Activated CD4-positive, alpha-beta T cell treated with anti-CD3 and anti-CD28 coated beads, Interleukin-2, amount 50 U/mL, for 24 hours (primary cell): ENCODE measurements at places on chromosomes 13 and 19.

DNA sequence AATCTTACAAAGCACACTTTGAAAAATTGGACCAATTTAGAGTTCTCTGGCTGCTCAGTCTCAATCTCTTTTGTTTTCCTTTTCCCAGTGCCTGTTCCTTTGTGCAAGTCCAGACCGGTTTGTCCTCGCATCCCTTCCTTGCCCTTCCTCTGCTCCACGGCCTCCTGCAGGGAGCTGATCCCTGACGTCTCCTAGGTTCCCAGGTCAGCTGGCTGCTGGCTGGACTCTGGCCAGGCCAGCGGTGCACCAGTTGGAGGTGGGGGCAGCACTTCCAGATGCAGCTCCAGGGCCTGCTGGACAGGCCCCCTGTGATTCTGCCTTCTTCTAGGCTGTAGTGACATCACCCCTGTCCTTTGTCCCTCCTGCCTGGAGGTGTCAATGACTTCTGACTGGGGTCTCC, 44.0 kb upstream of the KPNA3 start:
- no peak for DNase-seq

GRCh38 chr13:33372251-33372919, 86.8 kb upstream of the STARD13 start:
- no peak for DNase-seq

GRCh38 chr13:103066781-103067345, 646 bp upstream of the SLC10A2 start:
- no peak for DNase-seq

GRCh38 chr13:43555667-43556066, 231.1 kb downstream of the ENOX1 start:
- no peak for DNase-seq

GRCh38 chr19:14369399-14370168, 11.7 kb upstream of the ADGRE5 start:
- peak; percentile 65 for DNase-seq

DNA sequence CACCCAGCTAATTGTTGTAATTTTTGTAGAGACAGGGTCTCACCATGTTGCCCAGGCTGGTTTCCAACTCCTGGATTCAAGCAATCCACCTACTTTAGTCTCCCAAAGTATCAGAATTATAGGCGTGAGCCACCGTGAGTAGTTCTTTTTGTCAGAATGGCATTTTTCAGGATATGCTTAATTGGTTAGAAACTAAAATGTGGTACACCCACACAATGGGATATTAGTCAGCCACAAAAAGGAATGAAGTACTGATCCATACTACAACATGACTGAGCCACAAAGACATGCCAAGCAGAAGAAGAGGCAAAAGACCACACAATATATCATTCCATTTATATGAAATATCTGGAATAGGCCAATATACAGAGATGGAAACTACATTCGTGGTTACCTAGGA, 41.7 kb upstream of the MAP3K10 start:
- no peak for DNase-seq

DNA sequence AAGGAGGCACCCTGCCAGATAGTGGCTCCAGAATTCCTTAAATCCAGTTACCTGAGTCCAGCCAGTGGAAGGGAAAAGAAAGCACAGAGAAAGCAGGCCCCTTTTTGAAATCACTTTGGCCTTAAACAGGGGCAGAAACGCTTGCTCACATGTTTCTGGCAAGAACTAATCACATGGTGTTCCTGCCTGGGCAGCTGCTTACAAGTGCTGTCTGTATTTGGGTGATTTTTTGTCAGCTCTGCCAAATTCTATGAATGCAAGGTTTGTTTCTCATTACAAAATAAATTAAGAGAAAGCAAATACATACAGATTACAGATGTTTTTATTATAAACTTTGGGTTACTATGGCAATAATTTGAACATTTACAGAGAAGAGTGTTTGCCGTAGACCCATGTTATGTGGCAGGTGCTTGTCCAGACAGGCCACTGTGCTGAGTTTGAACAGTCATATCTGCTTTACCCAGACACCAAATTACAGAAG, 1237.8 kb downstream of the SLITRK5 start:
- DNase-seq = no peak

DNA sequence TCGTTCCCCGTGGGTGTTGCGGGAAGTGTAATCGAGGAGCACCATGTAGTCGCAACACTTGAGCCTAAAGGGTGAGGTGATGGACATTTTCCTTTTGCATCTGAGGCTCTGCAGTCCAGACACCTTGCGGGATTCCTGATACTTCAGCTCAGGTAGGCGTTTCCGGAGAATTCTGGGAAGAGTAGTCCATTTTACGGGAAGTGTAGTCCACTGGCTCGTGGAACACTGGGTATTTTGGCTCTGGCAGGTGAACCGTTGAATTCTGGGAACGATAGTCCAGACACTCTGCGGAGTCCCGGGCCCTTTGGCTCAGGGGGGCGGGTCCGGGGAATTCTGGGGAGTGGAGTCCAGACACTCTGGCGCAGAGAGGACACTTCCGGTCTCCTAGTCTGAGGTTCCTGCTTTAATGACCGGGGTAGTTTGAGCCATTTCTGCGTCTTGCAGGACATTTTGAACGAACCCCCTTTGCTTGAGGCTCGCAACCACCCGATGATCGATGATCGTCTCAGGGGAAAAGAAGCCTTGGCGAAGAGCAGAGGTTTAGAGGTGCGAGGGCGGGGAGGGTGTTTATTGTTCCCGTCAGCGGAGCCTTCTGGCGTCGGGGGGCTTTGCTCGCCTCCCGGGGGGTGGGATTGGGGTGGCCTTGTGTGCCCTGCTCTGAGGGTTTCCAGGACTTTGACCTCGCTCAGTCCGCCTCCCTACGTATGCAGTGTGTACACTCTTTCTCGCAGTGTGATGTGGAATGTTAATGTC, at the start of gene ZNF223:
TSS of gene ZNF223 (plus strand) at position 387 of the 753 bp plus-strand sequence. CDS start 3,141 bp downstream, outside the sequence.
- DNase-seq = peak; percentile 70

DNA sequence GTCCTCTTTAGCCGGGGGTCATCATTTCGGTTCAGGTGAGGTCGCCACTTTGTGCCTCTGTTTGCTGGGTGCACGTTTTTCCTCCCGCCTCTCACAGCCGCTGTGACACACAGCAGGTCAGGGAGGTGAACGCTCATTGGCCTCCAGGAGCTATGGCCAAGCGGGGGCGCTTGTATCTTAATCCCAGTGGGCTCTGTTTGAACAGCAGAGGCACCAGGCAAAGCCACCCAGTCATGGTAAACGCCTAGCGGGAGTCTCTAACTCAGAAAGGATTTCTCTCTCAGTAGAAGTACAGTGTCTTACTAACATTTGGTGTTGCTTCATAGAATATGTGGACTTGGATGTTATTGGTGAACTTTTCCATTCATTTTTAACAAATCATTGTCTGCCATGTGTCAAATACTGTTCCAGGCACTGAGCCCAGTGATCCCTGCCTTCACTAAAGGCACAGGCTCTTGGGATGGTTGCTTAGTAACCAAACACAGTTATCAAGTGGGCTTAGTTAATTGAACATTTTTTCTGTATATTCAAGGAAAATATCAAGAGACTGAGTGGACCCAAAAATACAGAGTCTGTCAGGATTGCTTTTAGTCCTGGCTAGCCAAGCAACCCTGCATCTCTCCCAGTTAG, 186.7 kb downstream of the STK24 start:
- no peak for DNase-seq

DNA sequence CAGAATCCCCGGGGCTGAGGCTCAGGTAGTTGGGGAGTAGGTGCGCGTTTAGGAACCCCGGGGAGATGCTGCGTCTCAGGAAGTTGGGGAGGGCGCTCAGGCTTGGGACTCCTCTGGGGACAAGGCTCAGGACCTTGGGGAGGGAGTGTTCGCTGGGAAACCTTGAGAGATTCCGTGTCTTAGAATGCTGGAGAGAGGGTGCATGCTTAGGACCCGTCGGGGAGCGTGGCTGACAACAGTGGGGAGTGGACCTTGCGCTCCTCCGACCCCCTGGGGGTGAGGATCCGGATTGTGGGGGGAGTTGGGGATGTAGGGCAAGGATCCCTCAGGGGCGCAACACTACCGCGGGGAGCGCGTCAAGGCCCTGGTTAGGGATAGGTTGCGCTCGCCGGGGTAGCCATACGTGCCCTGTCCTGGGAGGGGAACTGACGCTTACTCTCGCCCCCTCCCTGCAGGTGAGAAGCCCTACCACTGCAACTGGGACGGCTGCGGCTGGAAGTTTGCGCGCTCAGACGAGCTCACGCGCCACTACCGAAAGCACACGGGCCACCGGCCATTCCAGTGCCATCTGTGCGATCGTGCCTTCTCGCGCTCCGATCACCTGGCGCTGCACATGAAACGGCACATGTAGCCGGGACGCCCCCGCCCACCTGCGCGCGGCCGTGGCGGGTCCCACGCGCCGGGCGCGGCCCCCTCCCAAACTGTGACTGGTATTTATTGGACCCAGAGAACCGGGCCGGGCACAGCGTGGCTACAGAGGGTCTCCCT, 2.0 kb downstream of the KLF2 start:
- no peak for DNase-seq

DNA sequence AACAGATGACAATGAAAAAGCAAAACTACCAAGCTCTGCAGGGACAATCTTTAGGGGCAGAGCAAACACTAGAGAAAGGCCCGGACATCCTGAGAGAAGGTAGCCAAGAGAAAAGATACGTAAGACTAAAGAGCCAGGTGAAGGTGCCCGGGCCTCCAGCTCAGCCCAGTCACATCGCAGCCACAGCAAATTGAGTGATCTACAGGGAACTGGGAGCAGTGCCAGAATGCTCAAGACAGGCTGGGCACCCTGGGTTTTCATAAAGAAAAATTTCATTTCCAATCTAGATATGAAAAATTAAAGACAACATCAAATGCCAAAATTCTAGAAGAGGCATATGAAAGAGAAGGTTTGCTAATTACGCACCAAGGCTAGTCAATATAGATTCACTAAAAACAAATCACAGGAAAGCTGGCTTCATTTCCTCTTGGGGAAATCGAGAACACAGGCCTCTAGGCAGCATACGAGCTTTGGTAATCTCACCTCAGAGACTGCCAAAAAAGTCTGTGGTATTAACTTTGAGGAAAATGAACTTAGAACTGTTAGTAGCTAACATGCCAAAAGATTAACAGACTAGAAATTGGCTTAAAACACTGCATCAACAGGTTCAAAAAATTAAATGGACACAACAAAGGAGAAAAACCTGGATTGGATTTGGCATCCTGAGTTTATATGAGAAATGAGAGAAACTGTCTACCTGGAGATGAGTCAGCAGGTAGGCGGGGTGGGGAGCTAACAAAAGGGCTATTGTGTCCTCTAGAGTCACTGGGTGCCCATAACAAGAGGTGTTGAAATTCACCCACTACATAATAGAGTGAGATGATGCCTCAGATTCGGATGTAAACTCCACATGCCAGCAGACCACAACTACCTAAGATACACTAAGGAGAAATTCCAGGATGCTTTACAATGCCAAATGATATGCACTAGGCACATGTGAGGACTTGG, 6.6 kb downstream of the ANKRD10 start:
- DNase-seq = no peak

DNA sequence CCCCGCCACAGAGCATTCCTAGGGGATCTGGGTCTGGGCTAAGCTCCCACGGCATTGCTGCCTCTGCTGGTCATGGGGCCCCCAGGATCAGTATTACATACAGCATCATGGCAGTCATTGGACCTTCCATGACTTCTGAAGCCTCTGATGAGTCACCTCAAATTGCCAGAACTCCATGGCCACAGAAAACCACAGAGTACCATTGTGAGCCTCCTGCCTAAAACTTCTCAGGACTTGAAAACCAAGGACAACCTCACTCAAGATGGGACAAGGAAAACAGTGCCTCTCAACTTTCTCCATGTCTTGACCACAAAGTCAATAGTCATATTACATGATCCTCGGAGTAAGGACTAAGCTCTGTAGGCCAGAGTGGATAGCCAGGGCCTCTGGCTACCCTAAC, 306.0 kb downstream of the GPC5 start:
- DNase-seq = no peak
